Heart left ventricle (tissue), 16 donors: ENCODE measurements at places on chromosomes 2 and 18. TPM values are rescaled to one million over a fixed set of nuclear protein-coding genes. Genes with fewer than 3 reads are reported as not detected.

CYP27C1 gene
- total RNA-seq, result not detected

G6PC2 gene
- total RNA-seq, result not detected

DNA sequence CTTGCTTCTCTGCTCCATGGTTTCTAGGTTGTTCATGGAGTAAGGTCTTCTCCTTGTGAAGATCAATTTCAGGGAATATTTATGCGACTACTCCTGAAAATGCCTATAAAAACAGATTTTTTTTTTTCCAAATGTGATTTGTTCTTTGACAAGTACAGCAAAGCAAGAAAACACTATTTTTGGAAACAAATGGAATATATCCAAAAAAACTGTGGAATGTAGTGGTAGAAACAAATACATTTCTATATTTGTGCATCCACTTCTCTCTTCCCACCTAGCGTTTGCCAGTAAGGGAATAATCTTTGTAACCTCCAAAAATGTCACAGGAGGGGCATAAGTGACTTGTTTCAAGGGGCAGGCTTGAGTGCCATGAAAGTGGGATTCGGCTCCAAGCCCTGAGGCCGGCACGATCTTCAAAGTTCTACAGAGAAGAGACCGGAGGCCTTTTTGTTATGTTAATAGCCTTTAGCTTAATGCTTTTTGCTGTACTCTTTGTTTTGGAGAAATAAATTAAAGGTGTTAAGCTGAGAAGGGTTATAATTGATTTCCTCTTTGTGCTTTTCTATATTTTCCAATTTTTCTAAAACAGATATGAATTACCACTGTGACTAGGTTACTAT is 200.6 kb downstream of the NRP2 start:
- H3K27ac ChIP-seq, result no peak overlapping the region
- no peak overlapping the region for H3K4me3 ChIP-seq
- no peak for DNase-seq

DNA sequence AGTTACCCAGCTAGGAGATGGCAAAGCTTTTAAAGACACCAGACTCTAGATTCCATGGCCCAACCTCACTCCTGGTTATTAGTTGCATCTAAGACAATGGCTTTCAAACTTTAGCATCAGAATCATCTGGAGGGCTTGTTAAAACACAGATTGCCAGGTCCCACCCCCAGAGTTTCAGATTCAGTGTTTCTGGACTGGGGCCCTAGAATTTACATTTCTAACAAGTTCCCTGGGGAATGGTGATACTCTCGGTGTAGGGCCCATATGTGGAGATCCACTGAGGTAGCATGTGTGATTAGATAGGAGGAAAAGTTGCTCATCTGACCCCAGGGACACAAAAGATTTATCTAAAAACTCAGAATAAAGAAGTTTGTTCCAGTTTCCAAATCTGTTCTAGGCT is 14.5 kb upstream of the TTR start:
- no peaks in the 10 kb centered on the region for H3K36me3 ChIP-seq
- no peaks in the 10 kb centered on the region for H3K4me1 ChIP-seq
- DNase-seq, result no peak
- no peaks in the 10 kb centered on the region for H3K27me3 ChIP-seq
- no peak overlapping the region for H3K4me3 ChIP-seq
- no peak overlapping the region for H3K27ac ChIP-seq

DNA sequence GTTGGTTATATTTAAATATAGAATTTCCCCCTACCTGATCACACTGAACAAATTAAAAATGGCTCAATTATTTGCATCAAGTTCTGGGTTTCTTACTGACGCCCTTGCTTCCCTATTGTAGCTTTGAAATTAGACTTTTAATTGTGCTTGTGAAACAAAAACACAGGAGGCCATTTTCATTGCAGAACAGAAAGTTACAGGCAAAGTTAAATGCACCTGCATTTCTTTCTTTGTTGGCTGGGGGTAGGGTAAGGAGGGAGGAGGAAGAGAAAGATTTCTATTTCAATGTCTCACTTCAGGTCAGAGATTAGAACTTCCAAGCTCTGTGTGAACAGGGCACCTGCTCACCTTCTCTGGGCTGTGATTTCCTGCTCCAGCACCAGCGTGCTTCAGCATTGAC is 199.6 kb downstream of the BCL11A start:
- no peak for DNase-seq
- H3K27me3 ChIP-seq, result no peaks in the 10 kb centered on the region
- no peak overlapping the region for H3K27ac ChIP-seq
- no peaks in the 10 kb centered on the region for H3K36me3 ChIP-seq
- H3K4me1 ChIP-seq, result no peaks in the 10 kb centered on the region
